HFF-Myc (cell line): ENCODE measurements at places on chromosomes 4 and X.

- DNase-seq = no peak
Measured at GRCh38 chr4:133588306-133588705, 439.2 kb downstream of the PCDH10 start.

DNA sequence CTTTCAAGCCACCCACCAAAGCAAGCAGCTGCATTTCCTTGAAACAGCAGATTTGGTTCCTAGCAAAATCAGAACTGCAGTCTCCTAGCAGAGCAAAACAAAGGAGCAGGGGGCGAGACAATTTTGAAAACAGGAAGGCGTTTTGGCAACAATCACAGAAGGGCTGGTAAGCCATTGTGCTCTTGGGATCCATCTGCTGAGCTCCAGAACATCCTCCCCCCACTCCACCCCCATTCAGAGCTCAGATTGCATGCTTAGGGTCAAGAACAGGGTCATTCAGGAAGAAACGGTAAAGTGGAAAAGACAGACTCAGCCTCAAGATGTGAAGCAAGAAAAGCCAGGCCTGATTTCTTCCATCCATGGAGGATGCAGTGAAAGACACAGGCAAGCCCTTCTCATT, 7.6 kb upstream of the PCDH19 start:
- no peak for DNase-seq

GRCh38 chr4:150385606-150386005, 196.3 kb upstream of the MAB21L2 start:
- peak; percentile 76 for DNase-seq

- DNase-seq = no peak
Measured at GRCh38 chr4:47791965-47792364, 45.9 kb downstream of the CORIN start.

DNA sequence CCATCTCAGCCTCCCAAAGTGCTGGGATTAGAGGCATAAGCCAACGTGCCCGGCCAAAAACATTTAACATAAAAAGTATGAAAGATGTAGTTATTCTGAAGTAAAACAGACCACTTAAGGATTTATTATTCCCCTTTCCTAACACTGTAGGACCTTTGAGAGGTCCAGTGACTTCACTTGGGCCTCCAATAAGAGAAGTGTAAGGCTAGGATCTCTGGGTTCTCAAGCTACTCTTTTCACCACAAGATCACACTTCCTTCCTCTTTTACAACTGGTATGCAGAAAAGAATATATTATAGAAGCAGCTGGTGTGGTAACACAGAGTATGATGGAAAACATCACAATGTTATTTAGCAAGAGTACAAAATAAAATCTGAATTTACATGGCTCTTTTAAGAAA, 30.2 kb upstream of the CCNG2 start:
- DNase-seq = no peak

DNA sequence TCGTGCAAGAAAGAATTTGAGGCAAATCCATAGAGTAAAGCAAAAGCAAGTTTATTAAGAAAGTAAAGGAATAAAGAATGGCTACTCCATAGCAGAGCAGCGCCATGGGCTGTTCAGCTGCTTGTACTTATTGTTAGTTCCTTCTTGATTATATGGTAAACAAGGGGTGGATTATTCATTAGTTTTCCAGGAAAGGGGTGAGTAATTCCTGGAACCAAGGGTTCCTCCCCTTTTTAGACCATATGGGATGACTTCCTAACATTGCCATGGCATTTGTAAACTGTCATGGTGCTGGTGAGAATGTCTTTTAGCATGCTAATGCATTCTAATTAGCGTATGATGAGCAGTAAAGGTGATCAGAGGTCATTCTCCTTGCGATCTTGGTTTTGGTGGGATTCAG, 23.5 kb upstream of the CEP135 start:
- DNase-seq = no peak

DNA sequence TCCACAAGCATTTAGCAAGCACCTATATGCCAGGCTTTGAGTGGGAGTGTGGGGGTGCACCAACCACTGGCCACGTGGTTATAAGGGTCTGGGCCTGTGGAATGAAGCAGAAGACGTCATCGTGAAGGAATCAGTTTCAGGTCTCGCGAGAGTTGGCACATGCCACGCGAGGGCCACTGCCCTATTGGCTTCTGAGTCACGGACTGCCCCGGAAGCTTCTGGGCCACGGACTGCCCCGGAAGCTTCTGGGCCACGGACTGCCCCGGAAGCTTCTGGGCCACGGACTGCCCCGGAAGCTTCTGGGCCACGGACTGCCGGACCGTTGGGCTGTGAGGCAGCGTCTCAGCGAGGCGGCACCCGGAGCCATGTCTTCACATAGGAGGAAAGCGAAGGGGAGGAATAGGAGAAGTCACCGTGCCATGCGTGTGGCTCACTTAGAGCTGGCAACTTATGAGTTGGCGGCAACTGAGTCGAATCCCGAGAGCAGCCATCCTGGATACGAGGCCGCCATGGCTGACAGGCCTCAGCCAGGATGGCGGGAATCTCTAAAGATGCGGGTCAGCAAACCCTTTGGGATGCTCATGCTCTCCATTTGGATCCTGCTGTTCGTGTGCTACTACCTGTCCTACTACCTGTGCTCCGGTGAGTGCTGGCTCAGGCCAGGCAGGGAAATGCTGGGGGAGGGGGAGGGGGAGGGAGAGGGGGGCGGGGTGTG, at the start of gene FMR1NB:
TSS of gene FMR1NB (plus strand) at position 300 of the 715 bp plus-strand sequence. CDS start at position 366, 66 bp downstream.
- DNase-seq = no peak

- no peak for DNase-seq
Measured at GRCh38 chr4:110514889-110515479, 39.0 kb downstream of the ENPEP start.

- no peak for DNase-seq
Measured at GRCh38 chrX:154775419-154776349, 13.0 kb downstream of the DKC1 start.

DNA sequence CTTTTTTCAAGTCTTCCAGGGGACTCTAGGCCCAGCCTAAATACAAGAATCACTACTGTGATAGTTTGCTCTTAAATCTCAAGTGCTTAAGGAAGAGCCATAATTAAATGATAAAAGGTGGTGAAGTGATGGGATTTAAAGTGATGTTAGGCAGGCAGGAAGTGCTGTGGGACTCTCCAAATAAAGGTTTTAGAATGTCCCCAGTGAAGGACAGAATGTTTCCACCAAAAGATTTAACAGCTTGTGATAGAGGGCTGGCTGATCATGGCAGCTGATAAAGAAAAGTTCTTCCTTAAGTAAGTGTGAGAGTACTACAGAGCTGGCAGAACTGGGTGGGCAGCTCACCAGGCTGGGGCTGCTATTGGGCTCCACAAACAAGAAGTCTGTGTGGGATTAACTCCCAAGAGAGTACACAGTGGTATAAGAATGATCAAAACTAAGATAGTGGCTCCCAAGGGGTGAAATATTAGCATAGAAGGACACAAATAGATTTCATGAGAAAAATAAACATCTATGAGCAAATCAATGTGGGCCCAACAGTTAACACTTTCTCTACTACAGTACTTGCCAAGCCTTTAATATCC, 637.2 kb upstream of the CPEB2 start:
- DNase-seq = no peak

DNA sequence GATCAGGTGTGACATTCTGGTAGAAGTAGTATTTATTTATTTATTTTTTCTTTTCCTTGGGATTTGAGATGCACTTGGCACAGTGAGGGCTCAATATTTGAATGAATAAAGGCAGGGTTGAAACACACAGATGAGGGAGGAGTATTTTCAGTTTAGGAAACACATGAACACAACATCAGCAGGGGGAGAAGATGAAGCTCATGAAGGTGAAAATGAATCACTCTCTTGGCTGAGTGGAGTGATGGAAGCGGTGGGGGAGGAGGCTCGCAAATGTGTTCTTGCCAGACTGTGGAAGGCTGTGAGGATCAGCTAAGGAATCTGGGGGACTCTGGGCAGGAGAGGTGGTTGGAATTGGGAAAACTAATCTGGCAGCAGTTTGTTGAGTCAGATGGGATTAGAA, 55.3 kb downstream of the ARHGAP10 start:
- no peak for DNase-seq

GRCh38 chrX:40091691-40092421, 5.9 kb downstream of the BCOR start:
- DNase-seq = no peak

DNA sequence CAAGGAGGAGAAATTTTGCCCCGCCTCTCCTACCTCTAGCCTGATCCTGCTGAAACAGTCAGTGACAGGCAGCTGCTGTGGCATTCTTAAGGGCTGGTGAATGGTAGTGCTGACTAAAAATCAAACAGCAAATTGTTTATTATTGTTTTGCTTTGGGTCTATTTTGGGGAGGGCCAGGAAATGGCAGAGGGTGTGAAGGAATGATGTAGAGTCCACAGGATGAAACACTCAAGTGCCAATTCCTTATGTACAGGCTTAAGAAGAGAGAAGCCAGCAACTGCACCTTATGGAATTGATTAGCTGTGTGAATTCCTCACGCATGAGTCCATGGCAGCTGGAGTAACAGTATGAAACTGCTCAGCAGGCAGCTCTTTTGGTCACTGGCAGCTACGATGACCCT, 39.7 kb downstream of the VEGFC start:
- DNase-seq = peak; percentile 98

DNA sequence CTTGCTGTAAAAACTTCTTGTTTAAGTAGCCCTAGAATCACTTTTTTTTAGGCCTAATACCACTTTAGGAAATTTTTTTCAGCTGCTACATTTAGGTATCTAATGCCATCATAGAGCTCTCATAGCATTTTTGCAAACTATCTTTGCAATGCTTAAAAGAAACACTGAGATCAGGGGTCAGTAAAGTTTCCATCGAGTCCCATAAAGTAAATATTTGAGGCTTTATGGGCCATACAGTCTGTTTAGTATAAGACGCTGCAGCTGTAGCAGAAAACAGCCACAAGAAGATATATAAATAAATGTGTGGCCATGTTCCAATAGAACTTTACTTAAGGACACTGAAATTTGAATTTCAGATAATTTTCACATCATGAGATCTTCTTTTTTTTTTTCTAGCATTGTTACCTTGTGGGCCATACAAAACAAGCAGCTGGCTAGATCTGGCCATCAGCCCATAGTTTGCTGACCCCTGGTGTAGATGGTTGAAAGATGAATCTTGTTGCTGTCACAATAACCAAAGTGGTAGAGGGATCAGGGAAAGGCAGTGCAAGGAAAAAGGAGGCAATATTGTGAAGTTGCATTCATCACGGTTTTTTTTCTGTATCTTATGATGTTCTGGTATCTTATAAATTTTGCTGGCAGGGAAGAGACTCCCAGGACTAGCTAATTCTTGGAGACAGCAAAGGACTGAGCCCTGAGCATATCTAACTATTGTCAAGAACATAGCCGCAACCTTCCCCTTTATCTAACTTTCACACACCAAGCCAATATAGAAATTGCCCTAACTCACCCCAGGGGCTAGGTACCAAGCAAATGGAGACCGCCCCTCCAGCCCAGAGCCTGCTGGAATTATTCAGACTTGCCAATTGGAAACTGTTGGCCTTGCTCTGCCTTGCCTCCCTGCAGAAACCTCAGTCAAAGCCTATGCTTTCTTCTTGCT, 46.6 kb downstream of the RASGEF1B start:
- DNase-seq = no peak

GRCh38 chrX:101931488-101932248, at the start of gene ZMAT1:
Gene ZMAT1, minus strand, starts transcription at chrX:101932027. Its CDS starts 19 bp downstream, at chrX:101932008.
- peak; percentile 2 for DNase-seq

DNA sequence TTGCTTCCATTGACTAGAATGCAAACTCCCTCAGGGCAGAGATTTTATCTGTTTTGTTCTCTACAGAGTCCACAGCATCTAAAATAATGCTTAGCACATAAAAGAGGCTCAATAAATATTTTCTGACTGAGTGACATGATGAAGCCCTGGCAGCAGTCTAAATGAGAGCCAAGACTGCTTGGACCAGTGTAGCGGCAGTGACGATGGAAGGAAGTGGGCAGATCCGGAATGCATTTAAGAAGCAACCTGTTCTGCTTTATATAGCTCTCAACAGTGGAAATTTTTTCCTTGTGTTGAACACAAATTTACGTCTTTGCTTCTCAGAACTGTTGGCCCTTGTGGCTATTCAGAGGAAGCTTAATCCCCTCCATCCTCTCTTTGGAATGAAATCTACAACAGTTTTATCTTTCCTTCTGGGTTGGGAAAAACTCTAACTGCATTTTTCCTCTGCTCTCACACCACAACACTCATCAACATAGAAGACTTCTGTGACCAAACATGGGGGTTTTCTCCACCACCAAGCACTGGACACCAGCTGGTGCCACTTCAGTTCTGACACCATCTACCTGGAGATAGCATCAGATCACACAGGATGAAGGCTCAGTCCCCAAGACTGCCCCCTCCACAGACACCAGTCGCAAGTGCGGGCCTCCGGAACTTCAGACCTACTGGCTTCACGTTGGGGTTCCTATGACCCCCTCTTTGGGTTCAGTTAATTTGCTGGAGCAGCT, 7.0 kb upstream of the BEND4 start:
- no peak for DNase-seq

GRCh38 chr4:145954924-145955339, 16.3 kb upstream of the ZNF827 start:
- peak; percentile 91 for DNase-seq

GRCh38 chr4:89737888-89738287, 99.1 kb downstream of the SNCA start:
- DNase-seq = no peak

- DNase-seq = no peak
Measured at GRCh38 chr4:121740796-121741409, 24.1 kb downstream of the SMIM43 start.

GRCh38 chr4:184313702-184314659, 96.3 kb upstream of the ENPP6 start:
- no peak for DNase-seq

- no peak for DNase-seq
Measured at GRCh38 chr4:112377171-112377570, 80.0 kb downstream of the ALPK1 start.
